HT-29 (cell line): ENCODE measurements at places on chromosomes 13 and 19. TPM values are rescaled to one million over a fixed set of nuclear protein-coding genes. Genes with fewer than 3 reads are reported as not detected.

The FPR2 gene
- not detected in 2 replicates for total RNA-seq

The COL5A3 gene
- total RNA-seq = not detected in 2 replicates

The GPC6 gene
- not detected in 2 replicates for total RNA-seq

The ANGPTL8 gene
- not detected in 2 replicates for total RNA-seq

The PRKCG gene
- total RNA-seq = 0.03 and 0.05 TPM in 2 replicates

The MBD3L2B gene
- not detected in 2 replicates for total RNA-seq
